HCT116 (cell line): ENCODE measurements at places on chromosomes 3 and 15. TPM values are rescaled to one million over a fixed set of nuclear protein-coding genes. Genes with fewer than 3 reads are reported as not detected.

Gene NDN
- not detected for total RNA-seq

DNA sequence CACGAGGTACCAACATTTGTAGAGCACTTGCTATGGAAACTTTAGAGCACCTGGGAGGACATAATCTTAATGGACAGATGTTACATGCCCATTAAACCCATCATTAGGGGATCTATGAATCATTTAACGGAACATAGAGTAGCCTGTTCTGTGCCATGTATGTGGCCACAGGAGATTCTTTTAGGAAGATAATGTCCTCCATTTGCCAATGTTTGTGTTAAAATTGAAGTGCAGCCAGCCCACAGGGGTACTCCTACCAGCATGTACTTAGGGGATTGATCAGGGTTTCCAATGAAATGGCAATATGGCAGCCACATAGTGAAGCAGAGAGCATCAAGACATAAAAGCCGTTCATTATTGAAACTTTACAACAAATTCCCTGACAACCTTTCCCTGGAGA is 70.7 kb downstream of the TNIK start:
- no peaks in the 10 kb centered on the region for H3K36me3 ChIP-seq
- no peak overlapping the region for H3K4me3 ChIP-seq
- H3K27me3 ChIP-seq = no peaks in the 10 kb centered on the region

GRCh38 chr15:65028338-65028737 is 1.1 kb downstream of the MTFMT start:
- peaks cover 7% of the 10 kb centered on the region; the same call in 1 of the 2 replicates for H3K4me1 ChIP-seq
- no peaks in the 10 kb centered on the region for H3K27me3 ChIP-seq
- DNase-seq = no peak

Gene NMB
- total RNA-seq = 9.8 TPM

DNA sequence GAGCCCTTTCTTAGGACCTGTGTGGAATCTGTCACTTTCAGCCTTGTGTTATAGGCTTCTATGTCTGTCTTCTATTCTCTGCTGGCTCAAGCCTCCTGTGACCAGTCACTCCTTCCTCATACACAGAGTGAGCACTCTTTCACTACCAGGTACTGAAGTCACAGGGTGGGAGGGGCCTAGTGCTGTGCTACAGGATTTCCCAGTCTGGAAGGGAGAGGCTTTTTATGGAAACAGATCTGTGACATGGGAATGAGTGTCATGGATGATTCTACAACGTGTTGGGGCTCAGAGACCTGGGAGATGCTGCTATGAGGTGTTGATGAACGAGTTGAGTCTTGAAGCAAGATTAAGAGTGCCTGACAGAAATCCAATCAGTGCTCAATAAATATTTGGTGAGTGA is 100.5 kb downstream of the PDCD6IP start:
- H3K36me3 ChIP-seq = no peaks in the 10 kb centered on the region
- no peaks in the 10 kb centered on the region for H3K27me3 ChIP-seq
- no peaks in the 10 kb centered on the region for H3K4me1 ChIP-seq
- no peak overlapping the region for H3K4me3 ChIP-seq
- H3K27ac ChIP-seq = no peak overlapping the region

DNA sequence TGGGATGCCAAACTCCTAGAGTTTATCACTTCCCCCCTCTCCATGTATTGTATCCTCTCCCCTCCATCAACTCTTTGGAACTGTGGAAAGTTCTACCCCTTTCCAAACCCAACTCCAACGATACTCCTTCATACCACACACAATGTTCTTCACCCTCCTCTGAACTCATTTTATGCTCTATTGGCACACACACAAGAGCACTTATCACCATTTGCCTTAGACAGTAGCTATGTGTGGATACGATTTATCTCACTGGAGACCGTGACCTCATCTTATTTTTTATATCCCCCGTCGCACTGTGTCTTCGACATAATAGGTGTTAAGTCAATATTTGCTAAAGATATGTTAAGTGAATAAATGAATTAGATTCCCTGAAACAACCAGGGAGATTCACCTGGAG is 316.5 kb upstream of the PROK2 start:
- H3K27ac ChIP-seq = no peak overlapping the region
- H3K4me1 ChIP-seq = no peaks in the 10 kb centered on the region
- peaks cover 23% of the 10 kb centered on the region for H3K27me3 ChIP-seq
- no peak for DNase-seq
- no peaks in the 10 kb centered on the region for H3K36me3 ChIP-seq
- H3K4me3 ChIP-seq = no peak overlapping the region

- H3K36me3 ChIP-seq = no peaks in the 10 kb centered on the region
- H3K4me1 ChIP-seq = no peaks in the 10 kb centered on the region
- H3K27ac ChIP-seq = no peak overlapping the region
- H3K4me3 ChIP-seq = no peak overlapping the region
- DNase-seq = no peak
- no peaks in the 10 kb centered on the region for H3K27me3 ChIP-seq
These were observed 4.2 kb upstream of the CHL1 start for GRCh38 chr3:192215-192929.

DNA sequence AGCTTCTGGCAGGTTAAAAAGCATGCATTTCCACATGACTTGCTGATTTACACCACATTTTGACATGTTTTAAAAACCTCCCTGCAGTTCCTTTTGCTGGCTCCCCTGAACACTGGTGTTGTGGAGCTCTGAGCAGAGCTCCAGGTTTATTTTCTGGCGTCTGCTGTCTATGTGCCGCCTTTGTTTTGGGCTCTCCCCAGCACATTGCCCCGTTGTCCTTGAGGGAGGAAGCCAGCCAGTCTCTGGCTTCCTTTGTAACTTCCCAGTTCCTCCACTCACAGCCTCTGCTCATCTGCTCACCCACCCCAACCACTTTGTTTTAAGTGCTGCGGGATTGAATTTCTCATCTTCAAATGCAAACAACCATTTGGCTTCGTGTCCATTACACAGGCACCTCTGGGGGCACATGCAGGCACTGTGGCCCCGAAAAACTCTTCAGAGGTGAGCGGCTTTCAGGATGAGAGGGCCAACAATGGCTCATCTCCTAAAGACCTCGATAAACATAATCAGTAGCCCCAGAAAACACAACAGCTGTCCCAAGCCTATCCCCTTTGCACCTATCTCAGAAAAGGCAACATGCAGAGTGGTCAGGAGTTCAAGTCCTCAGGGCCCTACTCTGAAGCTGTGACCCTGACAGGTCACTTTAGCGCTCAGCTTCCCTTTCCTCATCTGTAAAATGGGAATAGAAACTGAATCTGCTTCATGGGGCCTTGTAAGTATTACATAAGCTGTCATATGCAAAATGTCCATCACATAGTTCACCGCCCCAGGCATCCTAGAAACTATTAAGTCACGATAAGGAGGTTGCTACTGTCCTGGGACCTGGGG is 1.3 kb upstream of the MEF2A start:
- peaks cover 3% of the 10 kb centered on the region; the same call in 1 of the 2 replicates for H3K27me3 ChIP-seq
- DNase-seq = no peak
- peak overlapping the region; percentile 80; the same call in 1 of the 2 replicates for H3K27ac ChIP-seq
- H3K4me3 ChIP-seq = peak overlapping the region; percentile 35
- peaks cover 6% of the 10 kb centered on the region; the same call in 1 of the 2 replicates for H3K4me1 ChIP-seq

- DNase-seq = no peak
- no peaks in the 10 kb centered on the region for H3K27me3 ChIP-seq
- H3K36me3 ChIP-seq = no peaks in the 10 kb centered on the region
- no peak overlapping the region for H3K4me3 ChIP-seq
- H3K4me1 ChIP-seq = peaks cover 28% of the 10 kb centered on the region
These were observed 30.1 kb upstream of the TIMP4 start for GRCh38 chr3:12188681-12189287.

- H3K4me1 ChIP-seq = no peaks in the 10 kb centered on the region
- no peak overlapping the region for H3K4me3 ChIP-seq
- H3K27me3 ChIP-seq = peaks cover 25% of the 10 kb centered on the region; the same call in 1 of the 2 replicates
- H3K36me3 ChIP-seq = no peaks in the 10 kb centered on the region
- DNase-seq = no peak
These were observed 178.6 kb upstream of the TRIM42 start for GRCh38 chr3:140499114-140499757.

DNA sequence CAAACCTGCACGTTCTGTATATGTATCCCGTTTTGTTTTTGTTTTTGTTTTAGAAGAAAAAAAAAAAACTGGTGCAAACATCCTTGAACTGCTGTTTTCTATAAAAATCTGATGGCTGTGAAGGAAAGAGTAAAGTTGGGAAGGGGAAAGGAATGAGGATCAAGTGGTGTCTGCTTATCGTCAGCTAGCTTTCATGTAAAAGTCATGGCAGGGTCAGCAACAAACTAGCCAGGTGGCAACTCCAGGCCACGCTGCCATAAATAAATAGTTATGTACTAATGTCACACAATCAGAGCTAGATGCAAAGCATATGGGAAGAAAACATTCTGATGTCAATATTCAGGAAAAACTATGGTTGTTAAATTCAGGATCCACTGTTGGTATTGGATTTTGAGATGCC is 2.3 kb upstream of the CDIN1 start:
- peaks cover 27% of the 10 kb centered on the region for H3K4me1 ChIP-seq
- no peaks in the 10 kb centered on the region for H3K27me3 ChIP-seq
- H3K36me3 ChIP-seq = no peaks in the 10 kb centered on the region
- H3K27ac ChIP-seq = no peak overlapping the region
- DNase-seq = no peak

Gene MYZAP
- 5.8 TPM for total RNA-seq

DNA sequence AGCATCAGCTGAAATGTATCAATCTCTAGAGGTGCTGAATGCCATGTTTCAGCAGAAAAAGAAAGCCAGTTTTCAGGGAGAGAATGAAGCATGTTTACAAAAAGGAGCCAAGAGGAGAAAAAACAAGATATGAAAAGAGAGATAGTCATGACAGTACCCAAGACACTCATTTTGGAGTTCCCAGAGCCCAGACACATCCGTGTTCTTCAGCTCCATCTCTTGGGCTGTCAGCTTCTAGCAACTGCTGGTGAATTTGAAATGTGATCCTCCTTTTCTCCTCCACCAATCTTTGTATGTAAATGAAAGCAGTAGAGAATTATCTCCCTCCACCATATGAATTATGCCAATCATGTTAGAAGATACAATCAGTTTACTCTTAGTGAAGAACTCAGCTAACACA is 93.0 kb upstream of the SLC25A36 start:
- no peak overlapping the region for H3K27ac ChIP-seq
- no peaks in the 10 kb centered on the region for H3K36me3 ChIP-seq
- H3K4me3 ChIP-seq = no peak overlapping the region
- DNase-seq = no peak
- no peaks in the 10 kb centered on the region for H3K4me1 ChIP-seq

DNA sequence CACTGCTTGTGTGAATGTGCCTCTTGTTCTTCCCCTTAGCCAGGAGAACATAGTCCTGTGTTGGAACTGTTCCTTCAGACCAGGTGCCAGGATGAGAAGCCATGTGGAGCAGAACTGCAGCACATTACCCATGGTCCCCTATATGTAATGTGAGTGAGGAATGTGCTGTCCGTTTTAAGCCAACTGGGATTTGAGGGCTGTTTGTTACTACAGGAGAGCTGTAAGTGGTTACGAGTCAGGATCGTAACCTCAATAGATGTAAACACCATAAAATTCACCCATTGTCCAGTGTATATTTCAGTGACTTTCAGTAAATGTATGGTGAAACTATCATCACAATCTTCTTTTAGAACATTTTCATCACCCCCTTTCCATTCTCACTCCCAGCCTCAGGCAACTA is 10.1 kb upstream of the SCAP start:
- H3K27ac ChIP-seq = no peak overlapping the region
- no peaks in the 10 kb centered on the region for H3K27me3 ChIP-seq

Gene IGSF10
- total RNA-seq = 0.02 TPM

Gene HDAC11
- 16.1 TPM for total RNA-seq

GRCh38 chr3:156770699-156771414 is 55.3 kb upstream of the LEKR1 start:
- DNase-seq = no peak

Gene NRG4
- 1.0 TPM for total RNA-seq

GRCh38 chr3:106943071-106943470 is 434.2 kb upstream of the CCDC54 start:
- no peaks in the 10 kb centered on the region for H3K4me1 ChIP-seq
- no peak for DNase-seq
- H3K27ac ChIP-seq = no peak overlapping the region
- H3K27me3 ChIP-seq = no peaks in the 10 kb centered on the region
- H3K4me3 ChIP-seq = no peak overlapping the region

Gene C3orf70
- total RNA-seq = not detected

Gene DNASE1L3
- total RNA-seq = not detected

Gene PGBD4
- total RNA-seq = 0.96 TPM

Gene DAG1
- 99.9 TPM for total RNA-seq

GRCh38 chr3:110579840-110580550 is 491.6 kb upstream of the NECTIN3 start:
- H3K27ac ChIP-seq = peak overlapping the region; percentile 90
- H3K36me3 ChIP-seq = no peaks in the 10 kb centered on the region
- peak; percentile 55 for DNase-seq
- peak overlapping the region; percentile 15 for H3K4me3 ChIP-seq

Gene RLBP1
- 0.12 TPM for total RNA-seq

DNA sequence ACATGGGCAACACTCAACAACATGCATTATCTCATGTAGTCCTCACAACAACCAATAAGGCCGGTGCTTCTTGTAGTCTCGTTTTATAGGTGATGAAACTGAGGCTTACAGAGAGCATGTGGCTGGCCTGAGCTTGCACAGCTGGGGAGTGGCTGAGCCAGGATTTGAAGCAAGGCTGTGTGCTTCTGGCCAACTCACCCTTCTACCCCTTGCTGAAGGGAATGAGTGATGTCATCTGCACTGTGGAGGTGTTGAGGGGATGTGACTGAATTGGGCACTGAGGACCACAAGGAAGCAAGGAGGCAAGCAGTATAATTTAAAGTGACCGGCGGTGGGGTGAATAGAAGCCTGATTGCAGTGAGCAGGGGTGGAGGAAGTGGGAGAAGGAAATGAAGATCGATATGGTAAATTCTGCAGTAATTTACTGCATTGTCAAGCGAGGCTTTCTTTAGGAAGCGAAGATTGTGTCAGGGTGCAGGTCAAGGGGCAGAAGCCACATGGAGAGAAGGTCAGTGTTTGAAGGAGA is 62.3 kb downstream of the MINAR1 start:
- no peak overlapping the region for H3K4me3 ChIP-seq
- H3K27me3 ChIP-seq = peaks cover 20% of the 10 kb centered on the region; the same call in 1 of the 2 replicates
- no peaks in the 10 kb centered on the region for H3K4me1 ChIP-seq
- DNase-seq = no peak
- H3K36me3 ChIP-seq = no peaks in the 10 kb centered on the region
- no peak overlapping the region for H3K27ac ChIP-seq

GRCh38 chr15:40830884-40831283 is 2.4 kb upstream of the PPP1R14D start:
- no peaks in the 10 kb centered on the region for H3K27me3 ChIP-seq
- no peak overlapping the region for H3K27ac ChIP-seq
- no peaks in the 10 kb centered on the region for H3K36me3 ChIP-seq
- H3K4me1 ChIP-seq = peaks cover 32% of the 10 kb centered on the region
- no peak overlapping the region for H3K4me3 ChIP-seq

GRCh38 chr3:83002869-83003445 is 1241.5 kb upstream of the GBE1 start:
- no peaks in the 10 kb centered on the region for H3K27me3 ChIP-seq
- no peak for DNase-seq
- no peaks in the 10 kb centered on the region for H3K36me3 ChIP-seq
- H3K4me3 ChIP-seq = no peak overlapping the region
- H3K27ac ChIP-seq = no peak overlapping the region

GRCh38 chr15:69679623-69680228 is 227.1 kb downstream of the RPLP1 start:
- H3K4me3 ChIP-seq = no peak overlapping the region
- no peaks in the 10 kb centered on the region for H3K4me1 ChIP-seq
- no peaks in the 10 kb centered on the region for H3K36me3 ChIP-seq
- H3K27me3 ChIP-seq = peaks cover 33% of the 10 kb centered on the region
- no peak overlapping the region for H3K27ac ChIP-seq
